ENCODE measurements at places on chromosomes 5 and 9. TPM values are rescaled to one million over a fixed set of nuclear protein-coding genes. Genes with fewer than 3 reads are reported as not detected.

DNA sequence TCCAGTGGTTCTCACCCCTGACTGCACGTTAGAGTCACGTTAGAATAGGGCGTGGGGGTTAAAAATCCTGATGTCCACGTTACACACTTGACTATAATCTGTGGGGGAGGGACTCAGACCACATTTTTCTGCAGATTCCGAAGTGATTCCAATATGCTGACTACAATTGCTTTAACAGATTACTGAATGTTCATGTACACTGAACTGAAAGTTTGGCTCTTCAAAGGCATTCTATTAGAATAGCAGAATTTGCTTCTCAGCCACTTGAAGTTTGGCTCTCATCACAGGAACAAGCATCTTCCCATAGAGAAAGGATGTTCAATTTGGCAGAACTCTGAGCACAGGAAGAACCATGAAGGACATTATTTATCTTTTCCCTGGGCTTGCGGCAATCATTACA, 84.5 kb downstream of the HAPLN1 start:
- no peak for DNase-seq

DNA sequence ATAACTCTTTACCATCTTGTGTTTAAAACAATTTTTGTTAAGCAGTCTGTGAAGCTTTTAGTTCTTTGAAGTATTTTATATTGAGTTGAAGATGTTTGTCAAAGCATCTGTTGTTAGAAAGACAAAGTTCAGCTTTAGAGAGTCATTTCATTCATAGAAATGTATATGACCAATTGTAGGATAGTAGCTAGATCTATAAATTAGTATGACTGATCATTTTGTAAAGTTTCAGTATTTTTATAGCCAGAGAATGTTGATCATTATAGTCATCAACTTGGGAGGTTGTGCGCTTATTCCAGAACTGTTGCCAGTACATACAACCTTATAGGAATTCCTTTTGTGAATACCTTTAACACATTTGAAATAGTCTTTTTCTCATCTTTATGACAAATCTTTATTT, 5.2 kb downstream of the NIPBL start:
- DNase-seq, result no peak

GRCh38 chr9:111897601-111898137, 1.1 kb downstream of the UGCG start:
- DNase-seq, result peak; percentile 62

The SPINK6 gene
- total RNA-seq, result not detected

The CCNI2 gene
- 8.8 TPM for total RNA-seq

The ARL14EPL gene
- not detected for total RNA-seq

The GLE1 gene
- 33.9 TPM for total RNA-seq

Measured in HT-29 (cell line).